ENCODE measurements at places on chromosomes 4 and X.

DNA sequence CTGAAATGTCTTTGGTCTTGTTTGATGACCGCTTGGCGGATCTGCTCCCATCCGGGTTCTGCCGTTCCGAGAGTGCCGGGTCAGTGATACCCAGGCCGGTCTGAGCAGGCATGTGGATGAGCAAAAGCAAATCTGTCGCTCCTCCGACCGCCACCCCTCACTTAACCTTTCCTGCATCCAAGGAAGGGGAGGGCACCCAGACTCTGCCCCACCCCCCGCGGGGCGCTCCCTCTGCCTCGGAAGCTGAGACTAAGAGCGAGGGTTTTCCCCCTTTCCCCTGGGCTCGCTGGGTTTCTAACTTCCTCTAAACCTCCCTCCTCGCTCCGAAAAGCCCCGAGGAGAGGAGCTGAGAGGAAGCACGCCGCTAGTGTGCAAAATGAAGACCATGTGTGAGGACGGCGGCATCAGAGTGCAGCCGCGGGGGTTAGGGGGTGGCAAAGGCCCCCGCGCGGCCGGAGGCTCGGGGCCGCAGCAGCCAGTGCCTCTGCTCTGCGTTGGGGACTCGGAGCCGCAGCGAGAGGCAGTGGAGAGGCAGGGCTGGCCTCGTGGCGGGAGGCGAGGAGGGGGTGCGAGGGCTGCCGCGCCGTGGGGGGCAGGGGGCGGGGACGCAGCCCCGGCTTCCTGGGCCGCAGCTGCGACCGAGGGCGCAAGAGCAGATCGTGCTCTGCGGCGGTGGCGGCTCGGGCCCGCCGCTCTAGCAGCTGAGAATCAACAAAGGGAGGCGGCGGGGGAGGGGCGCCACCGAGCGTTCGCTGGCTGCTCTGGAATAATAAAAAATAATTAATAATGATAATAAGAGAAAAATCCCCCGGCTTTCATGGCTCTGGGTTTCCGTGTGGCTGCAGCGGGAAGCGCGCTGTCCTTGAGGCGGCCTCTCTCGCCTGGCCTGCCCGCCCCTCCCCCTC lies 55.8 kb upstream of the BCOR start:
- peak; percentile 87 for DNase-seq

DNA sequence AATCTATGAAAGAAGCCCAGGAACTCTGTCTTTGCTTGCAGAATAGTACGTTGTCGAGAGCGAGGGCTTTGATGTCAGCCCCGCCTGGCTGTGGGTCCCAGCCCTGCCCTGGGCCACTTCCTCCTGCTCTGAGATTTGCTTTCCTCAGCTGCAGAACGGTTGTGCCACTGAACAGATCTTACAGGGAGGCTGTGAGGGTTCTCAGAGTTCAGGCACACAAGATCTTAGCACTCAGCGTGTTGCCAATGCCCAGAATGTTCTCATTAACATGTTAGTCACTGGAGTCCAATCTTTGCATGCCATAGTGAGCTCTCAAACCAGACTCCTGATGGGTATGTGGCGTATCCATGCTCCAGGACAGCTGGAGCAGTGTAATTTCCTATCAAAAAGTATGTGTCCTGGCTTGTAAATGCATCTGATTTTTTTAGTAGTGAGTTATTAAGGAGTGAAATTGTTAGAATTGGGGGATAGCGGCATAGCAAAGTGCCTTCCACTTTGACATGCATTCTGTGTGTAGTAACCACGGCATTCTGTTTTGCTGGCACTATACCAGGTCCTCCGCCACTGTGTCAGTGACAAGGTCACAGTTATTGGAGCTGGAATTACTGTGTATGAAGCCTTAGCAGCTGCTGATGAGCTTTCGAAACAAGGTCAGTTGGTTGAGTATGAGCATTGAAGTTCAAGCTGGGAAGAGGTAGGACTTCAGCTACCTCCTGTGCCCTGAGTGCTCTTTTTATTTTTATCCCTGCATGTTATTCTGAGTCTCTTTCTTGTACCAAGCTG lies 31.6 kb downstream of the TKTL1 start:
- peak; percentile 84 for DNase-seq

GRCh38 chrX:137926090-137926489 lies 360.2 kb downstream of the ZIC3 start:
- no peak for DNase-seq

DNA sequence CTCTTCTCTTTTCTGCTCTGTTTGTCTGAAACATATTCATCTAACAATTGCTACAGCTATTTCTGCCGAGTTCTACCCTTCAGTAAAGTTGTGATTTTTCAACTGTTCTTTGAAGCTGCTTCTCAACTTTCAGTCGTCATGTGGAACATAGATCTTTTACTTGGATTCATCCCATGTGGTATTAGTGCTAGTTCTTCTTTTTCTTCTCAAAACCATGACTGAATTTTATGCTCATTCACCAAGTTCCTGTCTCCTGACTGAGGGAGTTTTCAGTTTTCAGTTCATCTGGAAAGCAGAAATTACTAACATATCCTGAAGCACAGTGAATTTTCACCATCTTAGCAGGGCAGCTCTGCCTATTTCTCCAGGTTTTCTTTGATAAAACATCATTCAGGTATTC lies 12.1 kb downstream of the ACSL4 start:
- no peak for DNase-seq

- no peak for DNase-seq
These were observed 247.9 kb downstream of the CCSER1 start for GRCh38 chr4:90375081-90375480.

GRCh38 chr4:2250357-2251072 lies 8.6 kb upstream of the HAUS3 start:
- no peak for DNase-seq

DNA sequence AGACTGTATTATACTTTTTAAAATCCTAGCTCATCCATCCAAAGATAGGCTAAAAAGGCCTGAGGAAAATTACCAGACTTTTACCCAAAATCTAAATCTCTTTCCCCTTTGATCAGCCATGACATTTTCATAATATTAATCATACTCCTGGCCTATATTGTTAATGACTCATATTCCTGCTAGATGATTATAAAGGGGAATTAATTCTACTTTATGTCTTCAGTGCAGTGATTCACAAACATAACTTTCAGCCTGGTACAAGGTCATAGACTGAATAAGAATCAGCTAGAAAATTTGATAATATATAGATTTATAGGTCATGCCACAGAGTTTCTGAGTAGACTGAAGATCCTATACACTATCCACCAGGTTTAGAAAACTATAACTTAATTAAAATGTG lies 1905.4 kb downstream of the C4orf33 start:
- DNase-seq: no peak

DNA sequence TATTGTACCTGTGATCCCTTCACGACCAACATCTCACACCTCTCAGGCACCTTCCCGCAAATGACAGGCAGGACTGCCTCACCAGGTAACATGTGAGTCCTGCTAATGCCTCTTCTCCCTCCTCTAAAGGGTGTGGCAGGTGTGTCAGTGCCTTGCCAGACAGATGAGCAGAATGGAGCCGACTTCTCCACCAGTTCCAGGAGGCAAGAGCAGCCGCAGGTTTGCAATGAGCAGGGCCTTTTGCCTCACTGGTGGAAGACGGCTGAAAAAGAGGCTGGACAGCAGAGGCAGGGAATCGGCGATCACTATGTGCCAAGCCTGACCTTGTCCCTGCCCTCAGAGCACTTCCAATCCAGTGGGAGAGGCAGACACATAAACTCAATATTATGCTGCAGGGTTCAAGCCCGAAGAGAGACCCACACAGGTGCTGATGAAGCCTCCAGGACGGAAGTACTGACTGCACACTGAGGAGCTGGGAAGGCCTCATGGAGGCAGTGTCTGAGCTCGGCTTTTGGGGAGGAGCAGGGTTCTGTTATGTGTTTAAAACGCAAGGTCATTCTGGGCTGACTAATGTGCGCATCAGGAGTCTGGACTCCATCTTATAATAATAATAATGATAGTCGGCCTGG lies 57.9 kb downstream of the C4orf50 start:
- no peak for DNase-seq

- no peak for DNase-seq
These were observed 449.6 kb downstream of the GLUD2 start for GRCh38 chrX:121496966-121497365.

DNA sequence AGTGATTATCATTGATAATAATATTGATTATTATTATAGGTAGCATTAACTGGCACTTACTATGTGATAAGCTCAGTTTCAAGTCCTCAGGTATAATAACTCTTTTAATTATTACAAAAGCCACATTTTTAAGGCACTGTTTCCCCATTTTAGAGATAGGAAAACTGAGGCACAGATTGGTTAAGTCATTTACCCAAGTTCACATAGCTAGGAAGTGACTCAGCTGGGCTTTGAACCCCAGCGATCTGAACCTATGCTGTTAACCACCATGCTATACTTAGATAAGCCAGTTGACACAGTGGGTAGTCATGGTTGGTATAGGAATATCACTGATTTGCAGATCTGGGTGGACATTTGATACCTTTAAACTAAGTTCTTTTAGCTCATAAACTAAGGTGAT lies 110.4 kb downstream of the FRAS1 start:
- no peak for DNase-seq

GRCh38 chrX:74613370-74614092 lies 893 bp downstream of the RLIM start:
- peak; percentile 56 for DNase-seq

DNA sequence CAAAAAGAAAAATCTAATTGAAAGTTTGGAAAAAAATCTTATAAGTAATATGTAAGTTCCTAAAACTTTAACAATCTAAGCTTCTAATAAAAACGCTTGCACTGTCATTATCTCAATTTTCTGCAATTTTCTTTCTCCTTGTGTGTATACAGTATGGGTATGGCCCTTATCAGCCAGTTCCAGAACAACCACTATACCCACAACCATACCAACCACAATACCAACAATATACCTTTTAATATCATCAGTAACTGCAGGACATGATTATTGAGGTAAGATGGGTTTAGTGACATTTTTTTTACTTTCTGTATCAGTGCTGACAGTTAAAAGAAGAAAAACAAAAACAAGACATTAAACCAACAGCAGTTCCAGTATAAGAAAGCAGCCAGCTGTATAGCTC lies 4.9 kb downstream of the STATH start:
- DNase-seq: no peak

GRCh38 chr4:112451831-112452230 lies 64.1 kb downstream of the NEUROG2 start:
- no peak for DNase-seq

GRCh38 chr4:168478868-168479267 lies 1.4 kb downstream of the DDX60L start:
- no peak for DNase-seq

DNA sequence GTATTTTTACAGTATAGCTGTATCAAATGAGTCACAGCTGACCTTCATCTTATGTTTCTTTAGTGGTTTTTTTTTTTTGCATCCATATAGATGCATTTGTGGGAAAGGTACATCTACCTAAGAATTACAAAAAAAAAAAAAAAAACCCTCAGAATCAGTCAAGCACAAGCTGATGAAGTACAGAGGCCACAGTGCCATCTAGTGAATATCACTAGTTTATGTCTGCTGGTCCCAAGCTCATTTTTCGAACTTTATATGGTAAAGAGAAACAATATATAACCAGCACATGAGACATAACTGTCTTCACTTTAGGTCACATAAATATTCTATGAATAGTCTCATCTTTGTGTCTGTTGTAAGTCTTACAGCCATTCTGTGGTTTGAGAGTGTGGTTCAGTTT lies 220.1 kb downstream of the DLG3 start:
- DNase-seq: peak; percentile 63

GRCh38 chrX:135009838-135010237 lies 12.5 kb downstream of the RTL8B start:
- no peak for DNase-seq

GRCh38 chr4:8350352-8350751 lies 80.8 kb downstream of the HTRA3 start:
- no peak for DNase-seq

DNA sequence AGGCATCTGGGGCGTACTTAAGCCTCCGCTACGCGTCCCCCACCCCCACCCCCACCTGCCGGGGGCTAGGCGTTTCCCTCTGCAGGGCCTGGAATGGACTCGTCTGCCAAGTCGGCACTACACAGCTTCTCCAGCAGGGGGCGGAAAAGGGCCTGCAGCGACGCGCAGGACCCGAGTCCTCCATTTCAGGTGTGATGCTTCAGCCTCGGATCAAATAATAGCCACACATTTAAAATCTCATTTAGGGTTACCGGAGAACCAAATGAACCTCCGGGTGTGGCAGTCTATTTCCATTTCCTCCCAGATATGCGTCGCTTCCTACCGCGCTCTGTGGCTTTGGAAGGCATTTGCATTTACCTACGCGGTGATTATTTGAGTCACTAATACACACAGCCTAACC lies 2.9 kb downstream of the PAK3 start:
- DNase-seq: peak; percentile 88

DNA sequence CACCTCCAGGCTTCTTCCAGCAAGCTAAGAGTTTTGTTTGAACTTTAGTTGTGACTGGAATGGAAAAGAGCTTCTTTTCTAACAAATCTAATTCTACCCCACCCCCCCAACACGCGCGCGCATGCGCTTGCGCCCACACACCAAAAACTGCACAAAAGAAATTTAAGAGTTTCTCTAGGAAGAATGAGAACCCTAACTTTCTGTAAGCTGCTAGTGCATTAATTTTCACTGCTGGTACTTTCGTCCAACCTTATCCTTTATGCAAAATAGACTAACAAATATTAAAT lies 9.0 kb upstream of the INTU start:
- DNase-seq: no peak

GRCh38 chr4:186701273-186701672 lies 22.4 kb downstream of the FAT1 start:
- DNase-seq: no peak

DNA sequence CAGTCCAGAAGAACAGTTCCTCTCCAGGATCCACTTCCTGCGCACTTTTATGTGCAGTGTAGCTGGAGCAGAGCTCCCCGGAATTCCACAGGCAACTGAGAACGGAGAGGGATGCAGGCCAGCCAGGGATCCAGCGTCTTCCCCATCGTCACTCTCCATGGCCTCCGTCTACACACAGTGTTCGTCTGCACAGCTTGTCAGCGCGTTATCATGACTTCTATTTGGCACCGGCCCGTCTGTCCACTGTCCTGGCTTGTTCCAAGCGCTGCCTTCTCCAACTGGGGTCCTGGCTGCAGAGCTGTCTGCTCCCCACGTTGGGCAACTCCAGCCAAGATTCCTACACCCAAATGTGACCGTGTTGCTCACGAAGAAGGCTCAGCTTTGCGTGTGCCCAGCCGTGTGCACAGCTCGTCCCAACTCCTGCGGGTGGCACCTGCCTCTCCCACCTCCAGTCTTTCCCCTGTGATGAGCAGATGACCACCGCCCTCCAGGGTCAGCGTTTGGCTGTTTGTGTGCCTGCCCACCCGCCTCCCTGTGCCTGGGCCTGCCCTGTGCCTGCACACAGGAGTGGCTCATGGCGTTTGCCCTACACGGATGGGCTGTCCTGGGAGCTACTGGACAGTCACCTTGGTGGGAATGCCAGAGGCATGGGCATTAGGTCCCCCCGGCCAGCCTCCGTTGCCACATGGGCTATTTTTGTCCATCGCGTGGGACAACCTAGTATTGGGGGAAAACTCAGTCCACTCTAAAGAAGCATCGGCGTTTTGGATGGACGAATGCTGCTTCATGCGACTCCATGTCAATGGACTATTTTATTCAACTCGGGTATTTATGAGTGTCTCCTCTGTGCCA lies 2.2 kb upstream of the CTBP1 start:
- DNase-seq: no peak

Measured in activated CD4-positive, alpha-beta T cell treated with anti-CD3 and anti-CD28 coated beads, Interleukin-2, amount 10 ng/mL, durations not matched to agents 24 days and 14 days (primary cell).